Stimulated activated CD8-positive, alpha-beta memory T cell treated with anti-CD3 and anti-CD28 coated beads, Interleukin-4, amount 100 ng/mL, for 1 hour (primary cell): ENCODE measurements at places on chromosomes 7 and 10.

- no peak for DNase-seq
These were observed 42.5 kb downstream of the CDCA7L start for GRCh38 chr7:21903020-21903786.

GRCh38 chr7:81944058-81944457 is 174.2 kb upstream of the HGF start:
- no peak for DNase-seq

GRCh38 chr7:23469150-23469960 is 936 bp downstream of the IGF2BP3 start:
- no peak for DNase-seq

DNA sequence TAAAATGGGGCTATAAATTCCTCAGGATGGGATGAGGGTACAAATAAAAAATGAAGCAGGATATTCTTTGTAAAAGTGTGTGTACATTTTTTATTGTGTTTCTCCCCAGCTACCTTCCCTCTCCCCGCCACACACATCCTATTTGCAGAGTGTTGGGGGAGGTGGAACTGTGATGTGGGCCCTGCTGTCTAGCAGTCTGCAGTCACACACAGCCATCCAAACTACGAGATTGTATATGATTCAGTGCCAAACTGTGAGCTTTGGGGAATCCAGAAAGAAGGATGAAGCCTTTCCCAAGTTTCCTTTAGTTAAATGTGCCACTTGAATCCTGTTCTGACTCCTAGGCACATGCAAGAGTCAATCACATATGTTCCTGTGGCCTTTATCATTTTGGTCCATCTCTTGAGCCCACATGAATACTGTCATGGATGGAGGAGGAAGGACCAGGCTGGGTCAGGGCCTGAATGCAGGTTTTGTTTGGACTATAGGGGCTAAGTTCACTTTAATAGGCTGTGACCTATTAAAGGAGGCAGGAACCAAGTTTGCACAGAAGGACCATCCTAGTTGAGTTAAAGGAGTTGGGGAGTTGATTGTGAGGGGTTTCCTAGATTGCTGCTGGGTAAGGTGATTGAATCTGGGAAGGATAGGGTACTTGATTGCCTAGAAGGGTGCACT is 1.1 kb upstream of the SEMA4G start:
- DNase-seq: no peak

- DNase-seq: no peak
These were observed 192.5 kb upstream of the POT1 start for GRCh38 chr7:125122173-125122572.

- DNase-seq: no peak
These were observed 9.3 kb upstream of the CHCHD1 start for GRCh38 chr10:73772281-73773151.
